ENCODE measurements at places on chromosomes 7 and 10. TPM values are rescaled to one million over a fixed set of nuclear protein-coding genes. Genes with fewer than 3 reads are reported as not detected.

Gene SAP25
- not detected for total RNA-seq

- DNase-seq = no peak
Measured at GRCh38 chr7:122746948-122747347, 44.2 kb upstream of the RNF148 start.

GRCh38 chr7:69859342-69859741 lies 261.1 kb downstream of the AUTS2 start:
- DNase-seq = no peak

Gene PRPS1L1
- total RNA-seq = not detected

DNA sequence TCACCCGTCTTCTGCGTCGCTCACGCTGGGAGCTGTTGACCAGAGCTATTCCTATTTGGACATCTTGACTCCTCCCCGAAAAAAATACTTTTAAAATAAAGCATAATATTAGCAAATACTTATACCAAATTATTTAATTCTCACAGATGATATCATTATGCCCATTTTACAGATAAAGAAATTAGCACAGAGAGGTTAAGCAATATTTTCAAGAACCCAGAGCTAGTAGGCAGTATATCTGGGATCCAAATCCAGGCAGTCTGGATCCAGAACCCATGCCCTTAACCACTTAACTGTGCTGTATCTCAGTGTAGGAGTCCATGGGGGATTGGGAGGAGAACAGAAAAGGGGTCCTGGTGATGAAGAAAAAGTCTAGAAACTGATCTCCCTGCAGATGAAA lies 6.1 kb downstream of the IQUB start:
- no peak for DNase-seq

GRCh38 chr10:109698086-109698485 lies 225.2 kb downstream of the XPNPEP1 start:
- DNase-seq = no peak

DNA sequence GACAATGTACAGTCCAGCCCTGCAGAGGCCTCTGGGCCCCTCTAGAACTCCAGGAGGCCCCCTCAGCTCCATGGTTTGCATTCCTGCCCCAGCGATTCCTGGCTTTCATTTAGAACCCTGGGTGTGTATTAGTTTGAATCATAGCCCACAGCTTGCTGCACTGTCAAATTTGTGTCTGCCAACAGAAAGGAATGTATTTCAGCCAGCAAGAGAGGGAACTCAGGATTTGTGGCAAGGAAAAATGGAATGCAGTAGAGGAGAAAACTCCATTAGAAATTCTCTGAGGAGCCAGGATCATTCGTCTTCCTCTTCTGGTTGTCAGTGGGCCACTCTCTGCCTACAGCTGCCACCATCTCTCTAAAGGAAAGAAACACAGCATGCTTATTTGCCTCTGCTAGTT lies 27.9 kb upstream of the WDR11 start:
- DNase-seq = no peak

DNA sequence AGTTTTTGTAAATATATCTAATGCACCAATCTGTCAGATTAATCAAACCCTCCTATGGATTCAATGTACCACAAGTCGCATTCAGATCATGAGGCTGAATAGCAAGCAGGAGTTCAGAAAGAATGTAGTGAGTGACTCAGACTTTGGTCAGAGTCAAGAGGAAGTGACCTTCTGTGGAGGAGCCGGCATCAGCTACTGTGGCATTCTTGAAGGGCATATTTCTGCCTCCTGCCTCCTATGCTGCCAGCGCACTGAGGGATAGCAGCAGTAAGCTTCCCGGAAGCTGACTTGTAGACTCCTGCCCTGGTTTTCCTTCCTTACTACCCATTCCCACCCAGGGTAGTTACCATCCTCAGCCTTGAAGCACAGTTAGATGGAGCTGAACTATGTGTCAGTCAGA lies 867.5 kb downstream of the NRG3 start:
- DNase-seq = no peak

Measured in pulmonary artery endothelial cell (primary cell).